ENCODE measurements at places on chromosomes 13 and 19. TPM values are rescaled to one million over a fixed set of nuclear protein-coding genes. Genes with fewer than 3 reads are reported as not detected.

- DNase-seq: no peak
These were observed 12.4 kb downstream of the CEBPG start for GRCh38 chr19:33385956-33386355.

GRCh38 chr13:37640499-37640898 is 41.9 kb upstream of the POSTN start:
- DNase-seq: no peak

DNA sequence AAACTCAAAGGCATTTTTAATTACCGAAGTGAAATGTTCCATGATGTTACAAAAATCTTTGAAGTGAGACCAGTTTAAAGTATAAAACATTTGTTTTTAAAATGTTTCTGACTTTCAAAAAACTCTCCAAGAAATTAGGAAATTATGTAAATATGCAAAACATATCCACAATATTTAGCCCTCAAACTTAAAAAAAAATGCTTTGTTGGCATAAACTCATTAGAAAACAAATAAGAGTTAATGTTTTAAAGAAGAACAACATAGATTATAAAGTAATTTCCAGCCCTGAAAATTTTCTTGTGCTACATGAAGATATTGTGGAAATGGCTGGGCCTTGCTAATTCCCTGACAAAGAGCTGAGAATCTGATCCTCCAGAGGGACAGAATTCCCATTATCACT is 199.7 kb upstream of the STARD13 start:
- DNase-seq: no peak

The PDX1 gene
- total RNA-seq: not detected

DNA sequence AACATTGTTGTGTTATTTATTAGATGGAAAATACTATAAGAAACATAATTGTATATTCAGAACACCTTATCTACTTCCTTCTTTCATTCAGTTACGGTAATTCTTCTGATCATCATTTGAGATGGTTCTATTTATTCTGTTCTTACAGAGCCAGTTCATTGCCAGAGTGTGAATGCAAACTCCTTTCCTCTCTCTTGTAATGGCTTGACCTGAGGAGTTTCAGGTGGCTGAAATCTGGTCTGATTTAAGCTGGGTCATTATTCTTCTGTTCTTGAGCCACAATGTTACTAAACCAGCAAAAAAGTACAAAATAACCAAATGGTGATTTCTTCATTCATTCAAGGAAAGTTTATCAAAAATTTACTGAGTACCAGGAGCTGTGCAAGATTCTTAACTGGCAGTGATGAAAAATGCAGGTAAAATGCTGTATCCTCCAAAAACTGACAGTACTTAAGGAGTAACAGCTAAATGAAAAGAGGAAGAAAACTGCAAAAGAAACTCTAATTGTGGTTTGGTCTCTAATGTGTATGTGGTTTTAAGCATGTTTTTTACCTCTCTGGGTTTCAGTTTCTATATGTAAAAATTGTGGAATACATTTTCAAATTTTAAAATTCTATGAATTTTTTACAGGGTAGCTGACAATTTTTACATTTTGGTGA is 182.4 kb upstream of the UFM1 start:
- no peak for DNase-seq

GRCh38 chr13:39656325-39656677 is 839 bp downstream of the COG6 start:
- no peak for DNase-seq

- no peak for DNase-seq
These were observed 21.9 kb downstream of the LCP1 start for GRCh38 chr13:46160065-46160464.

The ZGLP1 gene
- 2.9 TPM for total RNA-seq

The C19orf12 gene
- 36.9 TPM for total RNA-seq

The C19orf81 gene
- total RNA-seq: not detected

The ICAM1 gene
- 104 TPM for total RNA-seq

GRCh38 chr13:27578121-27579030 is 42.0 kb downstream of the LNX2 start:
- no peak for DNase-seq

- DNase-seq: no peak
These were observed 1.1 kb downstream of the TMEM160 start for GRCh38 chr19:47047272-47047762.

The COL5A3 gene
- 0.52 TPM for total RNA-seq
